ENCODE measurements at places on chromosomes 1 and 21. TPM values are rescaled to one million over a fixed set of nuclear protein-coding genes. Genes with fewer than 3 reads are reported as not detected.

ATP1A4 gene
- total RNA-seq = 0.26 TPM

RAB42 gene
- total RNA-seq = 4.1 TPM

AVPR1B gene
- total RNA-seq = not detected

SAMD13 gene
- 1.3 TPM for total RNA-seq

CELA2B gene
- total RNA-seq = not detected

KCNQ4 gene
- under 0.01 TPM for total RNA-seq

FAM78B gene
- 0.33 TPM for total RNA-seq

SMIM1 gene
- total RNA-seq = 1.5 TPM

RHEX gene
- not detected for total RNA-seq

NBPF3 gene
- total RNA-seq = 35.0 TPM

SPATA45 gene
- total RNA-seq = 0.51 TPM

ADARB1 gene
- 22.9 TPM for total RNA-seq

SH2D5 gene
- 2.3 TPM for total RNA-seq

TMEM240 gene
- total RNA-seq = 4.9 TPM

C1orf226 gene
- under 0.01 TPM for total RNA-seq

CXADR gene
- total RNA-seq = 9.9 TPM

DCDC2B gene
- total RNA-seq = not detected

TNFSF4 gene
- 1.3 TPM for total RNA-seq

MYBPH gene
- 0.17 TPM for total RNA-seq

PKP1 gene
- total RNA-seq = under 0.01 TPM

ATXN7L2 gene
- 1.5 TPM for total RNA-seq

All from fibroblast of lung (primary cell).